Hematopoietic multipotent progenitor cell treated with erythropoietin and hydrocortisone succinate and interleukin-3 and kit ligand, for 15 days (in vitro differentiated cells): ENCODE measurements at places on chromosomes 6 and 20.

GRCh38 chr20:11783102-11783850 is 134.4 kb upstream of the BTBD3 start:
- no peak for DNase-seq

GRCh38 chr20:22690616-22691179 is 106.3 kb upstream of the FOXA2 start:
- DNase-seq: no peak

DNA sequence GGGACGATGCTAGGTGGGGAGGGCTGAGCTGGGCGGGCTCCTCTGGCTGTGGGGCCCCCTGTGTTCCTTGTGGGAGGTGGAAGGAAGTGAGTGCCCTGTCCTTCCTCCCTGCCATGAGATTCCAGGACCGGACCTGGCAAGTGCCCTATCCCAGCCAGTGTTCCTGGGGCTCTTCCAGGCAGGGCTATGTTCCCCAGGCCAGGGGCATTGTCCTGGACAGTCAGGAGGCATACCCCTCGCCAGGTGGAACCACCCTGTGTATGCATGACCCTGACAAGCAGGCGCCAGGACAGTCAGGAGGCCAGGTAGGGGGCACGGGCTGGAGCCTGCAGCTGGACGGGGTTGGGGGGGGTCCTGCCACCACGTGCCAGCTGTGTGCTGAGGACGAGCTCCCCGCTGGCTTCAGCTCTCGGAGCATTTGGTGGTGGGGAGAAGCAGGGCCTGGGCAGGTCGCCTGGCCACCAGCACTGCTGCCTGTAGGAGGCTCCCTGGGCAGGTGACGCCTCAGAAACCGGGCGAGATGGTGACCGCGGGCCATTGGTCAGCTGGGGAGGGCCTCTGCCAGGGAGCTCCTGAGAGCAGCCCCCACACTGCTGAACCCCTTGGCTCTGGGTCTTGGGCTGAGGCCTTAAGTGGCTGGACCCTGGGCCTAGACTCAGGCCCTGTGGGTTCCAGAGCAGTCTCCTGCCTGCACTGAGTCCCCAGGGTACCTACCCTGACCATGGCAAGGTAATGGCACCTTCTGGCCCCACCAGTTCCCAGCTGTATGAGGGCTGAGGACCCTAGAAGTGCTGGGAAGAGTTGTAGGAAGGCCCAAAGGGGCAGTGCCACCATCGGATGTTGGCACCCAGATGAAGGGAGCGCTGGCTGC is 694 bp downstream of the SLC17A9 start:
- DNase-seq: no peak

GRCh38 chr6:37313723-37314486 is 39.9 kb upstream of the RNF8 start:
- no peak for DNase-seq

DNA sequence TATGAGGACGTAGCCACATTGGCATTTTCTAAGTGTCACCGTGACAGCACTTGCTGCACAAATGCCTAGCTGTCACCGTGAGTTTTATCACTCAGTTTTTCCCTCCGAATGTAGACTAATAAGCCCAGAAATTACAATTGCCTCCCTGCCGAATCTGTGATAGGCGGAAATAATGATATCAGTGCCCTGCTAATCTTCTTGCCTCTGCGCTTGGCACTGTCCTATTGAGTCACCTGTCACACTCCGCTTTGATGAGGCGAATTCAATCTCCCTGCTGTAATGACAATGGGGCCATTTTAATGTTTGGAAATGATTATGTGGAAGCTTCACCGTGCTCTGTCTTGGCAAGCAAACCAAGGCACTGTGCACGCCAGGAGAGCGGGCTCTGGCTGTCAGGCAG is 112.8 kb downstream of the LINC00237 start:
- DNase-seq: no peak

GRCh38 chr20:35311409-35311808 is 19.2 kb upstream of the FAM83C start:
- DNase-seq: no peak

DNA sequence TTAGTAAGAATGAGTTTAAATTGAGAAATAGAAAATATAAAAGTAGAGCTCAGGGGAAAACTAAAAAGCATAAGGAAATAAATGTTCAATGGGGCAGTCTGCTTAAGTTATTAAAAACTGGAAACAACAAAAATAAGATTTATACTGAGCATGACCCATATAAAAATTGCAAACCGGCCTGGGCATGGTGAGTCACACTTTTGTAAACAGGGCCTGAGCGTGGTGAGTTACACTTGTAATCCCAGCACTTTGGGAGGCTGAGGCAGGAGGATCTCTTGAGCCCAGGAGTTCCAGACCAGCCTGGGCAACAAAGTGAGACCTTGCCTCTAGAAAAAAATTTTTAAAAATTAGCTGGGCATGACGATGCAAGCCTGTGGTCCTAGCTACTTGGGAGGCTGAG is 74.6 kb downstream of the TMEM244 start:
- no peak for DNase-seq

DNA sequence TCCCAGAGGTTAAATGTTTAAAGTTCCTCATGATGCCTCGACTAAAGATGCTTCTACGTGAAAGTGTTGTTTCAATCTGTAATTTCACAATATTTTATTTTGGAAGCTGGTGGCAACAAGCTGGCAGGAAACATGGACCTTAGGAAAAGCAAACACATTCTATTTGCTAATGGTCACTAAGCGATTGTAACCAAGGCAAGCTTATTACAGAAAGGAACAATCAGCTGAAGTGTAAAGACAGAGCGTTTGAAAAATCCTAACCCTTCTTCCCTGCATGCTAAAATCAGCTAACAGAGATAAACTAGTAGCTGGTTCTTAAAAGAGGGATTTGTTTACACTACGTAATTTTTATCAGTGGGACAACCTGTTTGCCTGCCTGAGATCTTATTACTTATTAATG is 50.0 kb downstream of the IL20RA start:
- no peak for DNase-seq

GRCh38 chr6:14082771-14083170 is 34.8 kb upstream of the CD83 start:
- no peak for DNase-seq

- DNase-seq: no peak
These were observed 12.5 kb upstream of the RALGAPB start for GRCh38 chr20:38460040-38460623.

- DNase-seq: no peak
These were observed 71.4 kb upstream of the DUSP22 start for GRCh38 chr6:220721-221475.

GRCh38 chr20:5433352-5433751 is 116.6 kb upstream of the PROKR2 start:
- no peak for DNase-seq

- no peak for DNase-seq
These were observed 170.7 kb upstream of the KCNK16 start for GRCh38 chr6:39493174-39493573.

DNA sequence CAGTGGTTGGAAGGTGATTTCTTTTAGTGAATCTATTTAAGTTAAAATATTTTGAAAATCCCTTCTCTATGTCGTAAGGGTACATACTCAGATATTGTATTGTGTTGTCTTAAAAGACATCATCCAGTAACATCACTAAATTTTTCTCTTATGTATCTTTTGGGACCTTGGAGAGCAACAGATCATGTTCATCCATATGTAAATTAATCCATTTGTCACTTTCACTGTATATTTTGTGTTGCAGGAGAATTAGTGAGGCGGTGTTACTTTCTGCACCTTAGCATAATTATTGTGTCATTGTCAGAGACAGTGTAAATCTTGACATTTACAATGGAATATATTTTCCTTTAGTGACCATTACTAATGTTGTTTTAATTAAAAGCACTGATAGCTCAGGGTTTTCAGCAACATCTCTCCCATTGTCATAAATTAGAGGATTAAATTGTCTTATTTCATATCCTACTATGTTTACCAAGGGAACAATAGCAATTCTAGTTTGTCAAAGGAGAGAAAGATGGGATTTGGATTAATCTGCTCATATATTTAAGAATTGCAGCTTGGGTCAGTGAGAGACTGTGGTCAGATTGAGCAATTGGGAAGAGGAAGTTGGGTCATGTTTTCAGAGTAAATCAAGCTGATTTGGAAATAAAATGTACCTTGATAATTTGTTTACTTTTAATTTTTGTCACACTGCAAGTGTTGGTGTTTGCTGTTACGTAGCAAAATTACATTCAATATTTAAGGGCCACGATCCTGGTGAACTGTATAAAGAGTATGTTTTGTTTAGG is 22.7 kb downstream of the DOK5 start:
- DNase-seq: no peak

DNA sequence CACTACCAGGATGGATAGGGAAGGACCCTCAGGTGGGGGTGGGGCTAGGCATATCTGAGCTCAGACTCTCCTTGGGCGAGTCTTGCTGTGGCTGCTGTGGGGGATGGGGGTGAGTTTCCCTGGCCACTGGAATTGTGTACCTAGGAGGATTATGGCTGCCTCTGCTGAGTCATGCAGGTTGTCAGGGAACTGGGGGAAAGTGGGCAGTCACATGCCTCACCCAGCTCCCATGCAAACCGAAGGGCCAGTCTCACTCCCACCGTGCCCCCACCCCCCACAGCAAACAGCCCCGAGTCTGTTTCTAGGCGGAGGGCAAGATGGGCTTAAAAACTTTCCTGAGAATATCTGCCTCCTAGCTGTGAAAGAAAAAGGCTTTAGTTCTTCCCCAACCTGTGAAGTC is 210.3 kb upstream of the FERMT1 start:
- no peak for DNase-seq

- DNase-seq: no peak
These were observed 1.7 kb downstream of the SHLD1 start for GRCh38 chr20:5751856-5752255.

- DNase-seq: no peak
These were observed 477.0 kb downstream of the HAO1 start for GRCh38 chr20:7463290-7463689.

- DNase-seq: no peak
These were observed 97.4 kb upstream of the JARID2 start for GRCh38 chr6:15148356-15148946.

GRCh38 chr6:100311707-100312251 is 152.9 kb downstream of the SIM1 start:
- DNase-seq: no peak

DNA sequence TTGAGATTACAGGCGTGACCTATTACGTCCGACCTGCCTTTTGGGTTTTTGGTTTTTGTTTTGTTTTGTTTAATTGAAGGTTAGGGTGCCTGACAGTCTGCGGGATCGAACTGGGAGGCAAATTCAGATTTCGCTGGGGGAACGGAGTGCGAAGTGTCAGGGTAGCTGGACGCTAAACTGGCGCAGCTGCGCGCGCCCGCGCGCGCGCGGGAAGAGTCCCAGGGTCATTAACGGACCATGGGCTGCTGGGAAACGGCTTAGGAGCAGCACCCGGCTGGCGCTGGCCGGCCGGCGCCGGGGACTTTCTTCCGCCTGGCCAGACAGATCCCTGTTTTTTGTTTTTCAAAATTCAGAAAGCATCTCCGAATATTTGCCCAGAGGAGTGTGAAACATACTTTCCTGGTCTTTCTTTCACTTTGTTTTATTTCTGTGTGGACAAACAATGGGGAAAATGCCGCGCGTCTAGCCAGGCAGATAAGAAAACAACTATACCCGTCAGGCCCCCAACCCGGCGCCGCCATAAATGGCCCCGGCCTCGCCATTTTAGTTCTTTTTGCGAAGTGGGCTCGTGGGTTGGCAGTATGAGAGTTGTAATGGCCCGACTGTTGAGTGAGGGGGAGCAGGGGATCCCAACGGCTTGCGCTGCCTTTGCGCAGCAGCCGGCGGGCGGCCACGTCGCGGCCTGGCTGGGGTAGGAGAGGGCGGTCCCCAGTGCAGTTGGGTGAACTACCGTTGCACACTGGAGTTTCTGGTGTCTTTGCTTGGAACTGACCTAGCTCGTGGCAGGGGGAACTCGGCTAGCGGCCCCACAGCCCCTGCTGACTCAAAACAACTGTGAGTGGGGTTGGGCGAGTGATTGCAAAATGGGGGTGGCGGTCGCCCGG is 7.1 kb downstream of the HSPA1B start:
- peak; percentile 81 for DNase-seq

DNA sequence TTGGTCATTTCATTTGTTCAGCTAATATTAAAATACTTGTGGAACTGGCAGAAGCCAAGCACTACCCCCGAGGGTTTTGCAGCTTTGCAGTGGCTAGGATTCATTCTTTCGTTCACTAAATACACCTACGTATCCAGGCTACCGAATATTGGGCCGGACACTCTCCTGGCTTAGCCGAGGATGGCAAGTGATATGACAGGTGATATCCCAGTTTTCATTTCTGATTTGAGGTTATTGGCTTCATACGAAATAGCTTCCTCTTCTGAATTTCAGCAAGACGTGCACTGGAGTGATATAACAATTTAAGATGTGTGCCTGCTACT is 536 bp upstream of the MTFR2 start:
- no peak for DNase-seq

- peak; percentile 46 for DNase-seq
These were observed 644 bp downstream of the RBL1 start for GRCh38 chr20:37095108-37095598.

GRCh38 chr6:4606821-4607704 is 169.1 kb upstream of the CDYL start:
- DNase-seq: no peak

GRCh38 chr6:16441262-16441661 is 202.9 kb downstream of the GMPR start:
- DNase-seq: no peak
